Panc1 (cell line): ENCODE measurements at places on chromosomes 13 and 19.

- no peak for DNase-seq
Measured at GRCh38 chr13:24092108-24092507, 68.4 kb upstream of the SPATA13 start.

- no peak for DNase-seq
Measured at GRCh38 chr13:60562096-60562780, 165.2 kb downstream of the TDRD3 start.

- no peak for DNase-seq
Measured at GRCh38 chr19:1063030-1063908, 3.7 kb upstream of the ARHGAP45 start.

DNA sequence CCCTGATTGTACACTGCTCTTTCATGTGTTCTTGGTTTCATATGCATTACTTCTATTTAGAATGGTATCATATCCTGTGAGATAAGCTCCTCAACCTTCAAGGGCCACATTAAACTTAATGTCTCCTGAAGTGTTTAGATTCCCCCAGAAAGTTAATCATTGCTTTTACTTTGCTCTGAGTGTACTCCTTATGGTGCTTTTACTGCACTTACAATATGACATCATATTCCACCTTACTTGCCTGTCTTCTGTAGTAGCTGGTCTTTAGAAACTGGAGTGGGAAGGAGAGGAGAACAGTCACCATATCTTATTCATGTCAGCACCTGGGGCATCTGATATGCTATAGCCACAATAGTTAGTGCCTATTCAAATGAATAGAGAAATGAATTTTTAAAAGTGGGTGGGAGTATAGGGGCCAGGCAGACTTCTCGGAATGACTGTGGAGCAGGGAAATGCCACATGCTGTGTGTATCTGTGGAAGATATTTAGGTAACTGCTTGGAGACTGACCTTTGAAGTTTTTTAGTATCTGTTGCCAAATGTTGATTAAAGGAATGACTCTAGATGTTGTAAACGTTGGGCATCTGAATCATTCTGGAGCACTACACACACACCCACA is 40.2 kb downstream of the SLAIN1 start:
- DNase-seq = no peak

DNA sequence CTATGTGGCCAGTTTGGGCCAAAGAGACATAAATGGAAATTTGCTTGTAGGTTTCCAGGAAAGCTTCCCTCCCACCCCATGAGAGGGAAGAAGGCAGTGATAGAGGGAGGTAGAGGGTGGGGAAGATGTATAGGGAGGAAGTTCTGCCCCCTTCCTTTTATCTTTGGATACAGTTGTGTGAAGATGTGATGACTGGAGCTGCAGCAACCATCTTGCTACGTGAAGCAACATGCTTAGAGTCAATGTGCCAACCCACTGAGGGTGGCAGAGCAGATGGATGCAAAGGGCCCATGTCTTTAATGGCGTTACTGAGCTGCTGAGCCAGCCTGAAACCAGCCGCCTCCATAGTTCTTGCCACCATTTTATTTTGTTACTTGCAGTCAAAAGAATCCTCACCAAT is 10.7 kb downstream of the VSIG10L start:
- DNase-seq = no peak

DNA sequence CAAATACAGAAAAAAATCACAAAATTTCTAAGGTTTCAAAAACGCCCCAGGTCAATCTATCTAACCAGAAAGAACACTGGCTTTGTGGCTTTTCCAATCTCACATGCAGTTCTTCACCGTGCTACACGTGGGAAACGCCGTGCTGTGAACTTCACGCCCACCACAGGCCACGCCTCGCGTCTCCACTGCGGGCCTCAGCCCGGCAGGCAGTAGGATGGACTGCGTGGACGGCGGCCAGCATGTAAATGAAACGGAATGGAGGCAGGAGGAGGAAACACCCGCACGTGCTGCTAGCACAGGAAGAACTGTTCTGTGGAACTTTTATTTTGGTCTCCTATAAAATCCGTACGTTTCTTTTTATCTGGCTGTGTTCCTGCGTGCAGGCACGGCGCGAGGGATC is 23.8 kb downstream of the ZNF787 start:
- no peak for DNase-seq
